ENCODE measurements at places on chromosomes 4 and X.

- no peak for DNase-seq
These were observed 24.8 kb downstream of the SPRY1 start for GRCh38 chr4:123421227-123421936.

GRCh38 chrX:39384996-39385395 is 583.7 kb downstream of the MID1IP1 start:
- no peak for DNase-seq

DNA sequence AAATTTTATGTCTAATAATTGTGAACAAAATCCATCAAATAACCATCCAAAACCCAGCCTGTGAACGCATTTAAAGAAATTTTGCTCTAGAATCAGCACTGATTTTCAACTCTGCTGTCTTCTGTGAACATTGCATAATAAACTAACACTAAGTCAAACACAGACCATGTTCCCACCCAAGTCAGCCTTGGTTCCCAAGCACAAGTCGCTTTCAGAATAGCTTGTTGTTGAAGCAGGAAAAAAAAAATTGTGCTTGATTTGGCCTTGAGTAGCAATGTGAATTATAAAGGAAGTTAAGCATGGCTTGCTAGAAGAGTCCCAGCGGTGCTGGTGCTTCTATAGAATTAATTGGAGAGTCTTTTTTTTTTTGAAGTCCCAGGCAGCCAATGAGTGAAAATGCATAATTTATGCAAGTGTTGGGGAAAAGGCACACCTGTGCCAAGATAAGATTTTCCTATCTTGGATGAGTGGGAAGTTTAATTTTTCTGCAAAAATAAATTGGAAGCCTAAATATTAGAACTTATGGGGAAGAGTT is 42.1 kb downstream of the HHIP start:
- DNase-seq = no peak

DNA sequence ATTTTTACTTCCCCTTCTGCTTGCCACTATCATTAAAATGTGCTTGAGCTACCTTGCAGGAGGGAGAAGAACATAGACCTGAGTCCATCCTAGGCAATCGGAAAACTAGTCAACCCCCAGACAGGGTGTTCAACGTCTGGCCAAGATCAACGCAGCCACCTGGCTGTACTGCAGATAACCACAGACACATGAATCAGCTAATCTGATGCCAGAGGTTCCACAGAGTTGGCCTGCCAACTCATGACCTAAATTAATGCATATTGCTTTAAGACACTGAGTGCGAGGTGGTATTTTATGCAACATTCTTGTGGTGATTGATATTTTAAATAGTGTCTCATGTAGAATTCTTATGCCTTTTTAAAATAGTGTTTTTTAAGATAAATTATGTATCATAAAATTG is 1283.8 kb upstream of the PABPC4L start:
- DNase-seq = no peak

DNA sequence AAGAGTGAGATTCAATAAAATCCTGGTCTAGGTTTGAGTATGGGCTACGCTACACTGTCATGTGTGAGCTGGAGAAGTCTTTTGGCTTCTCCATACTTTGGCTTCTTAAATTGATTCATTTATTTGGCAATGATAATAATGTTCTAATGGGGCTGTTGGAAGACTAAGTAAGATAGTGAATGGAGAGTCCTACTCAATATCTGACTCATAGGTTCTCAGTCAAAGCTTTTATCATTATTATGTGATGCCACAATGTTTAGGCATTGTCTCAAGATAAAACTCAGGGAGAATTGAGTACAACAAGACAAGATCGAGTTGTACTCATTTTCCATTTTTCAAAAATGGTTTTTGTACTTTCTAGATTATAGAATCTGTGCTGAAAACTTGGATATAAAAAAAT is 92.5 kb upstream of the VEGFC start:
- no peak for DNase-seq

GRCh38 chr4:108426493-108426892 is 193.9 kb upstream of the RPL34 start:
- DNase-seq = no peak

DNA sequence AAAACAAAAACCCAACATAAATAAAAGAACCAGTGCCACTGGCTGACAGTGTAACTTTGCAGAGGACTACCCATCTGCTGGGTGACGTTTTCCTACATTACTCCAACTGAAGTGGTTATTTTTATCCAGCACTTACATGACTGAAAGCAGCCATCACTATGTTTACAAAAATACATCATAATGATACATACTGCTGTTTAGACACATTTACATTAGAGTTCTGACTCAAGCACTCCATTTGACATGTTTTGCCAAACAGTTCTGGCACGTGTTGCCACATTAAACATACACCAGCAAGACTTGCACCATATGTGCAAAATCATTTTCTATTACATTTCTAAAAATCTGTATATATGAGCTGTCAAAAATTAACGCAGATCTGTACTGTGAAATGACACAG is 39.6 kb downstream of the BEND4 start:
- no peak for DNase-seq

DNA sequence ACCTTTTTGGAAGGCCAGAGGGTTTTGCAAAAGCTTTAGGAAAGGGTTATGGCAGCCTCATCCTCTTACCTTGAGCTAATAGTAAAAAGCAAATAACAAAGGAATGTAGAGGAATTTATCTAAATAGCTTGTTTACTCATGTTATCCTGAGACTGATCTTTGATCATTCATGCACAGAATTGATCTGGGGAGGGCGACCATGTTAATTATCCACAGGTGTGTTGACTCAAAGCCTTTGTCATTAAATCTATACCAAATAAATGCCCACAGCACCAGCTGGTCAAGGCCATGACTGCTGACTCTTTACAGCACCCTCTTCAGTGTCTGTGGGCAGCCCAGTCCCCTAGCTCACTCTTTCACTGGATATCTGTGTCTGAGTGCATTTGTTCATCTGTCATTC is 22.8 kb upstream of the DCLK2 start:
- no peak for DNase-seq

DNA sequence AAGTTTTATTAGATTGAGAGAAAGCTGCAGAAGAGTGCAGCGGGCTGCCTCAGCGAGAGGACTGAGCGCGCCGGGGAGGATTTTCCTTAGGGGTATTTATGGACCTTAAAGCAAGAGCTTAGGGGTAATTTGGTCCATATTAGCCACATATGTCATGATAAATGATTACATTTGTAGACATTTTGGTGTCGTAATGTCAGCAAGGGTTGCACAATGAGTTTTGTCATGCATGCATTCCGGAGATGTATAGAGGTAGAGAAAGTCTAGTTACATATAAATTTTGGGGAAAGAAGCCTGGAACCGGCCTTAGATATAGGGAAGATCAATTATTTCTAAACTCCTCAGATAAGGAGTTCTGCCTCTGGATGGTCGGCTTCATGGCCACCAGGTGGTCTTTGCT is 10.0 kb downstream of the MGST2 start:
- DNase-seq = no peak

DNA sequence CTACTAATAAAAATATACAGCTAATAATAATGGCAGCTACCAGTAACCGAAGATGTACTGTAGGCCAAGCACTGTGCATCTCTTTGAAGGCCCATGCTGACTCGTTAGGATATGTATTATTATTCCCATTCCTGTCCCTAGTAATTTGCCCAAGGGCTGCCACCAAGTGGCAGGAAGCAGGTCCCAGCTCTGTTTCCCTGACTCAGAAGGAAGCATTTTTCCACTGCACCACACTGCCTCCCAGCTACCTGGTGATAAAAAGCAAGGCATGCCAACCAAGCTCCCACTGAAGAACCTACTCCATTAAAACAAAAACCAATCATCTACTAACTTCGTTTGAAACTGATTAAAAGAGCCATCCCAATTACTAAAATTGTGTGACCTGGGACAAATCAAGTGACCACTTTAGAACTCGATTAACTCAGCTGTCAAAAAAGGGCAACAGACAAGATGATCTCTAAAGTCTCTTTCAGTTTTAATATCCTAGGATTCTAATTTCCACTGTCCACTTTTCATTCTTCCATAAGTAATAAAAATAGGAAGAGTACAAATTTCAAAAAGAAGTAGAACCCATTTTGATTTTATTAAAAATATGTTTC is 24.3 kb upstream of the PGM2 start:
- DNase-seq = peak; percentile 57

DNA sequence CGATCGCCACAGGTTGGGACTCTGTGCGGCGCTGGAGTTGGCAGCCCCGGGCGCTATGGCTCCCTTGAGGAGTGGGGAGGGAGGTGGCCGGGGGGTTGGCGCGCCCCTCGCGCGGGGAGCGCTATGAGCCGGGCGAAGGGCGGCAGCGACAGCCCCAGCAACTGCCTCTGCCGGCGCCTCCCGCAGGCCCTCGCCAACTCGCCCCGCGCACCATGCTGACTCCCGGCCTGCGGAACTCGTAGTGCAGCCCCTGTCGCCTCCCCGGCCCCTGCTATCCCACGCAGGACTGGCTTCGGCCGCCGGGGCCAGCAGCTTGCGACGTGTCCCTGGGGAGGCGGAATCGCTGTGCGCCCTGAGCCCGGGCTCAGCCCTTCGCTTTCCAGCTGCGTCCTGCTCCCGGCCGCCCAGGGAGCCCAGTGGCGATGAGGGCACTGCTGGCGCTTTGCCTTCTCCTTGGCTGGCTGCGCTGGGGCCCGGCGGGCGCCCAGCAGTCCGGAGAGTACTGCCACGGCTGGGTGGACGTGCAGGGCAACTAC is 415 bp downstream of the SHISA3 start:
- DNase-seq = no peak

- DNase-seq = no peak
These were observed 61.8 kb downstream of the VMA21 start for GRCh38 chrX:151458824-151459223.

GRCh38 chrX:136176399-136176825 is 29.1 kb downstream of the FHL1 start:
- DNase-seq = no peak

GRCh38 chrX:45712067-45712466 is 511.4 kb upstream of the DIPK2B start:
- no peak for DNase-seq

GRCh38 chr4:140346136-140346535 is 27.3 kb upstream of the SCOC start:
- DNase-seq = no peak

- no peak for DNase-seq
These were observed 17.8 kb upstream of the RPL39 start for GRCh38 chrX:119809185-119809666.

DNA sequence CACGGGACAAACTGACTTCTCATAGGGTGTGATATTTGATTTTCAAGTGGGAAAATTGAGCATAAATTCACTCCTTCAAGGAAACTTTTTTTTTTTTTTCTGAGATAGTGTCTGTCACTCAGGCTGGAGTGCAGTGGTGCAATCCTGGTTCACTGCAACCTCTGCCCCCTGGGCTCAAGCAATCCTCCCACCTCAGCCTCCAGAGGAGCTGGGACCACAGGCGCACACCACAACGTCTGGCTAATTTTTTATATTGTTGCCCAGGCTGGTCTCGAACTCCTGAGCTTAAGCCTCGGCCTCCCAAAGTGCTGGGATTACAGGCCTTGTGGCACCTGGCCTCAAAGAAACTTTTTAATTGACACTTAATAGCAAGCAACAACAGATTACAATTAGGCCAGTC is 13.8 kb downstream of the CLDN34 start:
- DNase-seq = no peak

- no peak for DNase-seq
These were observed 386.2 kb downstream of the PCDH7 start for GRCh38 chr4:31106419-31106818.

- DNase-seq = no peak
These were observed 178.0 kb downstream of the GASK1B start for GRCh38 chr4:157994863-157995262.

GRCh38 chr4:69025191-69025998 is 70.9 kb upstream of the UGT2B7 start:
- DNase-seq = peak; percentile 9
